Activated CD4-positive, alpha-beta T cell treated with anti-CD3 and anti-CD28 coated beads, Interleukin-2, amount 10 ng/mL, durations not matched to agents 24 days and 14 days (primary cell): ENCODE measurements at places on chromosomes 2 and 18. TPM values are rescaled to one million over a fixed set of nuclear protein-coding genes. Genes with fewer than 3 reads are reported as not detected.

DNA sequence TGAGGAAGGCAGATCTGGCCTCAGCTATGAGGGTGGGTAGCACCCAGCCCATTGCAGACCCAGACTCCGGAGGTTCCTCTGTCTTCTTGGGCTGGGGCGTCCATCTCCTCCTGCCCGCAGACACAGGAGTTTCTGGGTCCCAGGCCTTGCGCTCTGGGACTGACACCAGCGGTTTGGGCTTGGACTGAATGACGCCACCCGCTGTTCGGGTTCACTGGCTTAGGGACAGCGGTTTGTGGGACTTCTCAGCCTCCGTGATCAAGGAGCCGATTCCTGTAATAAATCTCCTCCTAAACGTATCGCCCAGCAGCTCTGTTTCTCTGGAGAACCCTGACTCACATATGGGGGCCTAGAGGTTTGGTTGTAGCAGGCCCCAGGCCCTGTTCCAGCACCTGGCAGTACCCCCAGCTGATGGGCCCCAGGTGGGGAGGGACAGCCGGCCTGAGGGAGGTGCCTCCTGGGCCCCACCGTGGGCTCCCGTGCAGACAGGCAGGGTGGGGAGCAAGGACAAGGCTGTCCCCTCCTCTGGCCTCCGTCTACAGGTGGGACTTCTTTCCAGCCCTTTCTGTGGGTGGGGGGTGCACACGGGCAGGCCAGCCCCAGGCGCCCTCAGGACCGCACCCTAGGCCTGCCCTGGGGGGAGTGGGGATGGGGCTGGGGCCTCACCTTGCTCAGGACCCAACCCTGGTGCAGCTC is 4.5 kb upstream of the AQP12A start:
- H3K4me3 ChIP-seq: no peak overlapping the region
- peak; percentile 45 for DNase-seq
- H3K27ac ChIP-seq: no peak overlapping the region
- H3K4me1 ChIP-seq: peaks cover 9% of the 10 kb centered on the region
- peaks cover 4% of the 10 kb centered on the region for H3K27me3 ChIP-seq
- H3K36me3 ChIP-seq: no peaks in the 10 kb centered on the region

DNA sequence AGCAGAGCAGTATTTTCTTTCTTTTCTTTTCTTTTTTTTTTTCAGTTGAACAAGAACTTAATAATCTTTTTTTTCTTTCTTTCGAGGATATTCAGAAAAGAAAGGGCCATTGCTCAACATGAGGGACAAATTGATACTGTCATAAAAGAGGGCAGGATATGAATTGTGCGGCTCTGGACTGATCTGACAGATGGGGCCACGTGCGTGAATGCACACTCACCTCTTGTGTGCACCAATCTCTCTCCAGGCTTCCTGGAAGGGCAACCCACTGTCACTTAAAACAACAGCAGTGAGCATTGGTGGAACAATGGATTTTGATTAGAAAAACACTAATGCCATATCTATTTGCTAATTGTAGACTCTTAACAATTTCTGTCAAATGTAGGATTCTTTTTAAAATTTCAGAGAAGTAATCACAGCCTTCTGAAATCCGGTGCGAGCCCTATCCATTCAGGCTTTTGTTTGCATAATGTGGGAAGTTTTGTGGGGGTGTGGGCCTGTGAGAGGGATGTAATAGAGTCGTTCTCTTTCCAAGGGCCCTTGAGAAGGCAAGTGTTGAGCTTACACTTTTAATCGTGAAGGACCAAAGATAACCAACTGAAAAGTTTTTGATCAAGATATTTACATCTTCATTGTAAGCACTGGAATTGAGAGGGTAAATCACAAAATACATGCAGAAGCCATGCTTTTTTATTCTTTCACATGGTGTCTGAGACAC is 298.8 kb downstream of the SP3 start:
- no peak overlapping the region for H3K27ac ChIP-seq
- H3K36me3 ChIP-seq: no peaks in the 10 kb centered on the region
- H3K4me1 ChIP-seq: no peaks in the 10 kb centered on the region
- H3K4me3 ChIP-seq: no peak overlapping the region
- H3K27me3 ChIP-seq: peaks cover 23% of the 10 kb centered on the region

GRCh38 chr18:68642003-68642402 is 72.9 kb downstream of the TMX3 start:
- no peaks in the 10 kb centered on the region for H3K4me1 ChIP-seq
- H3K36me3 ChIP-seq: no peaks in the 10 kb centered on the region
- no peak overlapping the region for H3K4me3 ChIP-seq
- peaks cover 5% of the 10 kb centered on the region for H3K27me3 ChIP-seq
- DNase-seq: no peak
- no peak overlapping the region for H3K27ac ChIP-seq

- no peak for DNase-seq
- H3K4me3 ChIP-seq: no peak overlapping the region
- H3K27me3 ChIP-seq: peaks cover 2% of the 10 kb centered on the region
- H3K4me1 ChIP-seq: no peaks in the 10 kb centered on the region
- H3K27ac ChIP-seq: no peak overlapping the region
Observed at GRCh38 chr18:49613141-49613640, 51.3 kb downstream of the LIPG start.

- no peaks in the 10 kb centered on the region for H3K36me3 ChIP-seq
Observed at GRCh38 chr2:10524851-10525572, 76.9 kb upstream of the ODC1 start.

DNA sequence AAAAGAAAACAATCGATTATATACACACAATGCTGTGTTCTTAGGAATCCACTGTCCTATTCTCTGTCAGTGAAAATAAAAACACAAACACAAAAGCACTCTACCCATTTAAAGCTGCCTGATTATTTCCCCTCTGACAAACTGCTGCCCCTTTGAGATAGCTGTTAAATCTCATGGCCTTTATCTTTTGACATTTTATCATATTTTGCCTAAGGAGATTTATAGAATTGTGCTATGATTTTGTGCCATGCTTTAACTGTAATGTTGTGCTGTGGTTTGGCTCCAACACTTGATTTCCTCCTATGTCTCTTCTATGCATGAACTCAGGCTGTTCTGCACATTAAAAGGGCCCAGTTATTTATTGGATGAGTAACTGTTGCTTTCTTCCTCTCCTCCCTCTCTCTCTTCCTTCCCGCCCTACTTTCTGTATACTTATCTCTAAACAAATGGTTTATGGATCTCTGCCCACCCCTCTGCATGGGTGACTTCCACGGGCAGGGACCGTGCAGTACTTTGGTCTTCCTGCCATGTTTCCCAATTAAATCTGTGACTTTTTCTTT is 1096.6 kb downstream of the TSN start:
- no peaks in the 10 kb centered on the region for H3K4me1 ChIP-seq
- no peak overlapping the region for H3K4me3 ChIP-seq
- no peak overlapping the region for H3K27ac ChIP-seq
- no peak for DNase-seq

GRCh38 chr18:63005306-63005705 is 290.0 kb downstream of the PHLPP1 start:
- no peak overlapping the region for H3K4me3 ChIP-seq
- H3K36me3 ChIP-seq: no peaks in the 10 kb centered on the region
- H3K27ac ChIP-seq: no peak overlapping the region
- H3K4me1 ChIP-seq: no peaks in the 10 kb centered on the region

- H3K27ac ChIP-seq: no peak overlapping the region
- no peaks in the 10 kb centered on the region for H3K27me3 ChIP-seq
- H3K36me3 ChIP-seq: no peaks in the 10 kb centered on the region
- DNase-seq: no peak
- no peak overlapping the region for H3K4me3 ChIP-seq
Observed at GRCh38 chr2:26532301-26533250, 54.7 kb upstream of the OTOF start.

GRCh38 chr2:4715065-4715464 is 977.1 kb upstream of the SOX11 start:
- H3K4me3 ChIP-seq: no peak overlapping the region
- no peaks in the 10 kb centered on the region for H3K27me3 ChIP-seq
- no peaks in the 10 kb centered on the region for H3K4me1 ChIP-seq
- no peak for DNase-seq
- H3K36me3 ChIP-seq: no peaks in the 10 kb centered on the region

Gene HOXD11
- total RNA-seq: not detected in 2 replicates

Gene CCDC141
- total RNA-seq: 2.1 and 2.5 TPM in 2 replicates

Gene CEBPZOS
- 43.4 and 46.6 TPM in 2 replicates for total RNA-seq
